ENCODE measurements at places on chromosomes 6 and 20. TPM values are rescaled to one million over a fixed set of nuclear protein-coding genes. Genes with fewer than 3 reads are reported as not detected.

MUC22 gene
- not detected for total RNA-seq

COMMD7 gene
- 35.4 TPM for total RNA-seq

SAMD5 gene
- total RNA-seq = not detected

TAGAP gene
- 29.9 TPM for total RNA-seq

LYRM2 gene
- total RNA-seq = 21.5 TPM

GRCh38 chr6:40135491-40136072 lies 201.3 kb upstream of the MOCS1 start:
- DNase-seq = no peak

DNA sequence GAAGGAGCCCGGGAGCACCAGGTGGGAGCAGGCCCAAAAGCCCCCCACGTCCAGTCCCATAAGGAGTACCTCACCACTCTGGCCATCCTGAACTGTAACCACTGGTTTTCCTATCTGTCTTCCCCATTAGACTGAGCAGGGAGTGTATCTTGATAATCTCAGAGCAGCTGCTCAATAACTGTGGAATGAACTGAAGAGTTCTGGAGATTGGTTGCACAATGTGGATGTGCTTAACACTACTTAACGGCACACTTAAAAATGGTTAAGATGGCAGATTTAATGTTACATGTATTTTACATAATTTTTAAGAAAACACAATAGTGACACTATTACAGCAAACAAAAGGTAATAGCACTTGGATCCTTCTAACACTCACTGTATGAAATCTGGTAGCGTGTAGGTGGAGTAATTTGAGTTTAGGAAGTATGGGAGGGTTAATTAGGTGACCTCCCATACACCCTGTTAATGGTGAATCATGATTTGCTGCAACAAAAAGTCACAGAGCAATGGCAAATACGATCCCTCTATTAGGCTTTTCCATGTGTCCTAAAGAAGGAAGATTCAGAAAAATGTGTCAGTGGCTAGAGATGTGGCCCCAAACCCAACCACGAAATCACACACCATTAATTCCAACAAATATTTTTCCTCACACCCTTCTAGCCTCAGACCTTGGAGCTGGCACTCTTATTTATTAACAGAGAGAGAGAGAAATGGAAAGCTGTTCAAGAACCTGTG lies 18.4 kb downstream of the TRAM2 start:
- no peak for DNase-seq

GRCh38 chr6:46491201-46491627 lies at the start of gene RCAN2:
RCAN2 (minus strand) TSS chr6:46491449.
- peak; percentile 6 for DNase-seq

DNA sequence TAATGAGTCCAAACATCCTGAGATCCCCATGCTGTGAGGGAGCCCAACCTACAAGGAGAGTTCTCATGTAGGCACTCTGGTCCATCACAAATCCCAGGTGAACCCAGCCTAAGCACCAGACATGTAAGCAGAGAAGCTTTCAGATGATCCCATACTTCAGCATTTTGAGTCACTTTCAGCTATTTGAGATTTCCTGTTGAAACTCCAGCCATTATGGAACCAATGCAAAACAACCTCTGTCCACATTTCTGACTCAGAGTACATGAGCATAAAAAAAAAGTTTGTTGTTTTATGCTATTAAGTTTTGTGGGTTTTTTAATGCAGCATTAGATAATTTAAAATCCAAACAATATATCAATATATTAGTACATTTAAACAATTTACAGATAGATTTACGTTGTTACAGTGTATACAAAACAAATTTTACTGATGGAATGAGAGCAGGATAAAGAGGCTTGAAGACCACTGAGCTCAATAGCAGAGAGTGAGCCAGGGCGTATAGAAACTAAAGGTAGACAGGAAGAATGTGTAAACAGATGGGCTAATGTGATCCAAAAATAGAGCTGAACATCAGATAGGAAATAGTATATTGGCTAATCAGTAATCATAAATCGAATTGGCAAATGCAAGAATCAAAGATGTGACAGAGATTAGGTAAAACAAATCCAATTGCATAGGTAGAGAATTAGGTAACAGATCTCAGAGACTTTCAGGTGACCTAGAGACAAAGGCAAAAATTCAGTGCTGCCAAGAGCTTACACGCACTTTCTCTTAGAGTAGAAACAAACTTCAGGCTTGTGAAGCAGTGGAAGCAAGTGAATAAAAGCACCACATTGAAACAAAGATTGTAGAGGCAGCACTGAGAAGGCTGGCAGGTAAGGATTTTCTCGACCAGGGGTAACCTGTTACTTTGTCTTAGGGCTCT lies 36.2 kb upstream of the PLCB1 start:
- DNase-seq = no peak

DNA sequence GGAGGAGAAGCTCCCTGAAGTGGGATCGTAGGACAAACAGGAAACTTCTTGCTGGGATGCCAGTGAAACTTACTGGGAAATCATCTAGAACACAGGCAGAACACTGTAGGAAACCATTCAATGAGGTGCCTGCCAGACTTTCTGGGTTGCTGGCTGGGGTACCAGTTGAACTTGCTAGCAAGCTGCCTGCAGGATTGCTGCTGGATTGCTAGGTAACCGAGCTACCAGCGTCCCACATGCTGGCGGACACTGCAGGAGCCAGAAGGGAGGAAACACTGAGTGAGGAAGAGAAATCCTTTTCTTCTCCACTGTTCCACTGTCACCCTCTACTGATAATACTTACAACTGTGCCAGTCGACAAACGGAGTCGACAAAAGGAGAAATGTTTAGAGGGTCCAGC lies 91.3 kb upstream of the SLC35B3 start:
- DNase-seq = no peak

DNA sequence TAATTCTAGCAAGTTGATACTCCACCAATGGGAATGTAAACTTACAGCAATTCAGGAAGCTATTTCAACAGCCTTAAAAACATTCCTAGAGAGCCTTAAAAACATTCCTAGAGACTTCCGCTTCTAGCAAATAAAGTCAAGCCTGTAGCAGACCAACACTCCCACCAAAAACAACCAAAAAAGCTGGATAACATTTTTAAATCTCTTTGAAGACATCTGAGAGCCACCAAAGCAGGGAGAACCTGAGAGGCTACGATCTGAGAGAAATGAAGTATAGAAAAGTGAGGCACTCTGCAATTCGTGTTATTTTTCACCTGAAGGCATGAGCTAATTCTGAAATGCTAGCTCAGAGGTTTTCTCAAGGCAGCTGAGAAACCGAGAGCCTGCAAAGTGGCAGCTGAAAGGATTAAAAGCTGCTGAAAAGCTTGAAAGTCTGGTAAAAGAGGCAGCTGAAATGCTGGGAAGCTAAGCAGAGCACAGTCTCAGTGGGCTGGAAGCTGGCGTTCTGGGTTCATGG lies 20.9 kb downstream of the GPR63 start:
- no peak for DNase-seq

GRCh38 chr6:143773506-143774150 lies 69.5 kb upstream of the LTV1 start:
- no peak for DNase-seq

DNA sequence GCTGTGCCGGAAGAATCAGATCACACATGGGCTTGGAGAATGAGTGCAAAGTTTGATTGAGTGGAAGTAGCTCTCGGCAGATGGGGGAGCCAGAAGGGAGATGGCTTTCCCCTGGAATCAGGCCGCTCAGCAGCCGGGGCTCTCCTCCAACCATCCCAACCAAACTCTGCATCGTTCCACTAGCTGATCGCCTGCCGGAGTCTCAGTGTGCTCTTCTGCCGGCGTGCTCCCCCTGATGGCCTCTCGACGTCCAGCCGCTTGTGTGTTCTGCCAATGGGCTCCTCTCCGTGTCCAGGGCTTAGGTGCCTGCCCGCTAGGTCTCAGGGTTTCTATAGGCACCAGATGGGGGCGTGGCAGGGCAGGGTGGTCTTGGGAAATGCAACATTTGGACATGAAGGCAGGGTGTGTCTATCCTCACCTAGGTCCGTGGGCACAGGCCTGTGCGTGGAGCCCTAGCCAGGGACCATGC lies 4.9 kb upstream of the BIRC7 start:
- no peak for DNase-seq

GRCh38 chr20:5216663-5217062 lies 89.9 kb downstream of the CDS2 start:
- no peak for DNase-seq

GRCh38 chr20:16518784-16519084 lies 54.5 kb downstream of the KIF16B start:
- DNase-seq = no peak

DNA sequence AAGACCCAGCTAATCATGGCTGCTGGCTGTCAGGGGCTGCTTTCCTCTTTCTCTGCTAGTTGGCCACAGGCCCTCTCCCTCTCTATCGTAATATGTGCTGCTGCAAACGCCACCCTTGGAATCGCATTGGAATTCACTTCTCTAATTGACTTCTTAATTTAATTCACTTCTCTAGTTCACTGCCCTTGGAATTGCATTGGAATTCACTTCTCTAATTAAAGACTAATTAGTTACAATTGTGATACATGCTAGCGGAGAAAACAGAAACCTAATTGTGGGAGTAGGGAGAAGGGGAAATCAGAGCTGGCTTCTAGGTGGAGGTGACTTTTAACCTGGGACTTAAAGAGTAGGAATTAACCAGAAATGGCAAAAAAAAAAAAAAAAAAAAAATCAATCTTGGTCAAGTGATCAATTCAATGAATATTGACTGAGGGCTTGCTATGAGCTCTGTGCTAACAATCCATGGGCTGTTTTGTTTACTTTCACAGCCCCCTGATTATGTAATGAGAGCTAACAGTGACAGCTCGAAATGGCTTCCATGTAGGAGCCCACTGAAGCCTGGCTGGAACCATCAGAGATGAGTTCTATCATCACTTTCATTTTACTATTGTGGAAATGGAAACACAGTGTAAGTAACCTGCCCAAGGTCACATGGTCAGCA lies 11.3 kb downstream of the ZFP64 start:
- no peak for DNase-seq

- no peak for DNase-seq
Observed at GRCh38 chr20:41061155-41061554, 32.5 kb downstream of the TOP1 start.

GRCh38 chr6:53879608-53880007 lies 84.8 kb downstream of the LRRC1 start:
- DNase-seq = no peak

DNA sequence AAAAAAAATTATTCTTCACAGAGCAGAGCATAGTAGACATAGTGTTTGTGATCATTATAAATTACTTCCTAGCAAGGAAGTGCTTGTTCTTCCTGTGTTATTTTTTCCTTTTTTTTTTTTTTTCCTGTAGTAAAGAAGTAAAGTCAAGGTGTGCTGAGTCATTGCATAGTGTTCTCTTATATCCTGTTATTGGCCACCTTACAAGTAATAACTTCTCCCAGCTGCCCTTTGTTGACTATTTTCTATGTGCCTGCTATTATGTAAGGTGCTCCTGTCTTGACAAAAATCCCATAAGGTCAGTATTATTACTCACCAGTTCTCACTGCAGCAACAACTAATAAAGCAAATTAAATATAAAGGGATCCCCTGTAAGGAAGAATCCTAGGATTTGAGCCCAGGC lies 195.3 kb downstream of the GJA1 start:
- no peak for DNase-seq

DNA sequence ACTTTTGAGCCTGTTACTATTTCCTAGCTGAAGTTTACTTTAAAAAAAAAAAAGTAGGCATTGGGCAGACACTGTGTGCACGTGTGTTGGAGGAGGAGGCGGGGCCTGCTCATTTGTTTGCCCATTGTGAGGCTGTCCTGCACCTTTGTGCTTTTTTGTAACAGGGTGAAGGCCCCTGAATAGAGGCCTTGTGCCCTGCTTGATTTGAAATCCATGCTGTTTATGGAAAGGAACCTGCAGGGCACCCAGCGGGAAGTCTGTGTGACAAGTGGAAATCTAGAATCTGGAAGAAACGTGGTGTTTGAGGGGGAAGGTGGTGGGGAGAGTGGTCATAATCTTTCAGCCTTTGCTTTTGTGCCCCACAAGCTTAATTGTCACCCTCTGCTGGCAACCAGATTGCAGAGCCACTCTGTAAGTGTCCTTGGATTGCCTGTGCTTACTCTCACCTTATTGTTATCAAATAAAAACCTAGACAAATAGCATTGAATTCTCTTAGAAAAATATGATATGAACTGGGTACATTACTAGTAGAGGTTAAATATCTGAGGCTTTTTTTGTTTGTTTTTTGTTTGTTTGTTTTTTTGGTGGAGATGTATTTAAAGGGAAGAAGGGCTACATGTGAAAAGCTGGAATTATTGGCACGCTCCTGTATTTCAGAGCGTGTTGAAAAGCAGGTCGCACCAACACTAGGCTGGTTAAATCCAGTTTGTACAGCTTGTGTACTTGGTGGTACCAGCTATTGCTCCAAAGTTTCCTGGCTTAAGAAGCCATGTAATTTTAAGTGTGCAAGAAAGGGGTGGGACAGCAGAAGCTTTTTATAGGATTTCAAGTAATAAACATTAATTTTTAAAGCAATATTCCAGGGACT lies 156.3 kb downstream of the ARID1B start:
- no peak for DNase-seq

GRCh38 chr20:36061754-36062153 lies 92.8 kb upstream of the EPB41L1 start:
- DNase-seq = no peak

Data from activated naive CD4-positive, alpha-beta T cell treated with anti-CD3 and anti-CD28 coated beads, Interleukin-2, amount 50 U/mL, for 72 hours (primary cell).